ENCODE measurements at places on chromosomes 11 and 22.
A peak's percentile ranks its signal among the peaks of the same experiment; 100 is the strongest.

DNA sequence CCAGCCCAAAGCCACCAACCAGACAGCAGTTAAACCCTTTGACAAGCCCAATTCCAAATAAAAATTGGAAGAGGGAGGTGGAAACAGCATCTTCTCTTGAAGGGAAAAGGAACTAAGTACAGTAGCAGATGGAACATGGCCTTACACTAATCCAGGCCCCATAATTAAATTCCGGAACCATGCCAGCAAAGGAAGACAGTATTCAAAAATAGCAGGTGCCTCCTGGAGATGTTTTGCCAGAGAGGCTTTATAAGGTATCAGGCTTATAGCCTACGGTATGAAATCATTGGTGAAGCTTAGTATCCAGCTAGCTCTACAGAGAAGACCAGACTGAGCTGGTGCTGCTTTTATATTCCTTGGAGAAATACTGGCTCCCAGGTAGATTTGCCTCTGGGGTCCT lies 344.1 kb upstream of the API5 start:
- no peak overlapping the region for H3K4me3 ChIP-seq
- H3K36me3 ChIP-seq, result no peaks in the 10 kb centered on the region
- DNase-seq, result no peak
- H3K27me3 ChIP-seq, result no peaks in the 10 kb centered on the region
- H3K4me1 ChIP-seq, result no peaks in the 10 kb centered on the region

DNA sequence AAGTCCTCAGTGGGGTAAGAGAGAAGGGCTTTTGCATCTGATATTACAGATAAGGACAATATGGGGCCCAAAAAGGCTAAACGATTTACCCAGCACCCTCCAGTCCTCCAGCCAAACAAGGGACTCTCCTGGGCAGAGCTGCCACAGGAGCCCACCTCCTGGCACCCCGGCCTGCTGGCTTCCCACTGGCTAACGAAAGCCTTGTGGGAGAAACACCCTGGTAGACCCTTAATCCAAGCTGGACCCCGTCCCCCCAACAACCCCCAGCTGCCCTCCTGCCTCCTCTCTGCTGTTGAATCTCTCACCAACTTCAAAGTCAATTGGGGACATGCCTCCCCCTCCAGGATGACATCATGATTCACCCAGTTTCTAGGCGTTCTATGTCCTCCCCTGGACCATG lies 10.8 kb downstream of the C1QTNF6 start:
- H3K27me3 ChIP-seq, result no peaks in the 10 kb centered on the region
- H3K36me3 ChIP-seq, result no peaks in the 10 kb centered on the region
- DNase-seq, result no peak

GRCh38 chr11:38323961-38324761 lies 1726.1 kb upstream of the RAG2 start:
- no peaks in the 10 kb centered on the region for H3K27me3 ChIP-seq
- no peak overlapping the region for H3K4me3 ChIP-seq
- no peaks in the 10 kb centered on the region for H3K36me3 ChIP-seq

DNA sequence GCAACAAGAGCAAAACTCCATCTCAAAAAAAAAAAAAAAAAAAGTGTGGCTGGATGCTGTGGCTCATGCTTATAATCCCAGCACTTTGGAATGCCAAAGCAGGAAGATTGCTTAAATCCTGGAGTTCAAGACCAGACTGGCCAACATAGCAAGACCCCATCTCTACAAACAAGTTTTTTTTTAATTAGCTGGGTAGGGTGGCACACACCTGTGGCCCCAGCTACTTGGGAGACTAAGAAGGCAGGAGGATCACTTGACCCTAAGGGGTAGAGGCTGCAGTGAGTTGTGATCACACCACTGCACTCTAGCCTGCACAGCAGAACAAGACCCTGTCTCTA lies 19.0 kb upstream of the FEZ1 start:
- H3K27ac ChIP-seq, result peak overlapping the region; percentile 56
- H3K36me3 ChIP-seq, result no peaks in the 10 kb centered on the region
- DNase-seq, result no peak

- no peaks in the 10 kb centered on the region for H3K4me1 ChIP-seq
- H3K27ac ChIP-seq, result no peak overlapping the region
- H3K27me3 ChIP-seq, result no peaks in the 10 kb centered on the region
- no peak overlapping the region for H3K4me3 ChIP-seq
- H3K36me3 ChIP-seq, result no peaks in the 10 kb centered on the region
Measured at GRCh38 chr11:75946531-75947530, 131.8 kb downstream of the UVRAG start.

DNA sequence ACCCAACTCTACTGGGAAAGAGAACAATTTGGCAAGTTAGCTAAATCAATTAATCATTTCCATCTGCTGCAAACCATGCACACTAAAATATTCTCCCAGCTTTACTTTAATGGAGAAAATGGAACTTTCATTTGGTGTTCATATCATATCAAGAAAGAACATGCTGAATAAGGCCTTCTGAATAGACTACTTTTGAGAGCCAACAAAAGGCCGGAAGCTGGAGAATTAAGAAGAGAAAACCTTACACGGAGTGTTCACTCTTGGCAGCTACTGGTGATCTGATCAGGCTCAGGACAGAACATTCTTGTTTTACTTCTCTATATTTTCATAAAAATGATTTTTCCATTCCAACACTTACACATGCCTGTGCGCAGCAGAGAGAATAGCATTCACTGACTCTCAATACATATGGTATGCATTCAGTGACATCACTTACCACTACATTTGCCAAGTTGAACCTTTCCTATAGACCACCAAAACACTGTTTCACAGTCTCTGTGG lies 165.3 kb downstream of the TTC28 start:
- no peak for DNase-seq
- H3K27me3 ChIP-seq, result no peaks in the 10 kb centered on the region
- no peak overlapping the region for H3K27ac ChIP-seq
- no peak overlapping the region for H3K4me3 ChIP-seq
- no peaks in the 10 kb centered on the region for H3K4me1 ChIP-seq

DNA sequence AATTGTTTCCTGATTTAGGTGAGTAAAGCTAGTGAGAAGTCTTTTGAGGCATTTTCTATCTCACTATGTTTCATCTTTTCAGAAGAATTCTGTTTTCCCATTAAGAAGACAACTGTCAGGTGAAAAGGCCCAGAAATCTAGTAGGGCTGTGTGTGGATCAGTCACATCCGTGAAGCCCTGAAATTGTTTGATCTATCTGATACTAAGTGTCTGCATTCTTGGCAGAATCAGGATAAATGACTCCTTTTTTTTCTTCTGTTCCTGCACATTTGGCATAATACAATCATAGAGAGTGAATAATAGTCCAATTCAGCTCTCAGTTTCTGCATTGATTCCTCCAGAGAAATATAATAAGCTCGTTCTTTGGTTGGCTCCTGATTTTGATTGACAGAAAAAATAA lies 208.3 kb downstream of the NAV2 start:
- no peaks in the 10 kb centered on the region for H3K36me3 ChIP-seq
- H3K27me3 ChIP-seq, result no peaks in the 10 kb centered on the region
- DNase-seq, result no peak
- no peaks in the 10 kb centered on the region for H3K4me1 ChIP-seq
- H3K4me3 ChIP-seq, result no peak overlapping the region

DNA sequence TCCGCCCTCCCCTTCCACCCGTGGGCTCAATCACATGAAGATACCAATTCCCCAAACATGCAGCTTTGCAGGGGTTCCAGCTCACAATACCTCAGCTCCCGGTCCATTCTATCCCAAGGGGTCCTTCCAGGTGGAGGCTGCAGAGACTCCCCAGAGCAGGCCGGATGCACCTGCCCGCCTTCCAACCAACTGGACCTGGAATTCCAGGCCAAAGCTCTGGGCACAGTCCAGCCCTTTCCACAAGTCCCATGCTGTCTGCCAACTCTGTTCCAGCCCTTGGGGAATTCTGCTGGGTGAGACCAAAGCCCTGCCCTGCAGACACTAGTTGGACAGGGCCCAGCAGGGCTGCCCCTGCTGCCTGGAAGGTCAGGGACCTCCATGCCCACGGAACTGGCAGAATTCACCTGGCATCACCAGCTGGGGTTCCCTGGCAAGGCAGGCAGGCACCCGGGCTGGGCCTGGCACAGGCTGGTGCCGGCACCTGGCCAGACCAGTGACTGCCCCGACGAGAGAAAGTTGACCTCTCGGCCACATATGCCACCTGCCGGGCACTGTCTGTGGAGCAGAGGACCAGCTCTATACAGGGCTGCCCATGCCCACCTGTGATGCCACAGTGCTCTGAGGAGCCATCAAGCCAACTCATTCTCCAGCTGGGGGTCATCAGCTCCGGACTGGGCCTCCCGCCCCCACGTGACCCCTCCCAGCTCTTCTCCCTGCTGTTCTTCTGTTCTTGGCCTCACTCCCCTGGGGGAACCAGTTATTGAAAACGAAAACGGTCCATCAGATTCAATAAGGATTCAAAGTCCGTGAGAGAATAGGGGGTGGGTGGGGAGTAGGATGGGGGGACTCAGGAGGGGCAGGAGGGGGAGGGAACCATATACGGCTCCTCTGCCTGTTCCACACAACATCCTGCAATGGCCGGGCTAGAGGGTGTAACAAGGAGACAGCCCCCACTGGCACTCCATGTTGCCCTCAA lies 4.7 kb downstream of the SYT7 start:
- peaks cover 14% of the 10 kb centered on the region for H3K27me3 ChIP-seq
- no peak for DNase-seq
- H3K27ac ChIP-seq, result no peak overlapping the region
- H3K4me1 ChIP-seq, result peaks cover 8% of the 10 kb centered on the region
- H3K36me3 ChIP-seq, result no peaks in the 10 kb centered on the region

- no peak overlapping the region for H3K27ac ChIP-seq
- no peak for DNase-seq
- no peaks in the 10 kb centered on the region for H3K27me3 ChIP-seq
- no peaks in the 10 kb centered on the region for H3K36me3 ChIP-seq
- no peaks in the 10 kb centered on the region for H3K4me1 ChIP-seq
Measured at GRCh38 chr11:13110929-13111812, 102.1 kb downstream of the RASSF10 start.

DNA sequence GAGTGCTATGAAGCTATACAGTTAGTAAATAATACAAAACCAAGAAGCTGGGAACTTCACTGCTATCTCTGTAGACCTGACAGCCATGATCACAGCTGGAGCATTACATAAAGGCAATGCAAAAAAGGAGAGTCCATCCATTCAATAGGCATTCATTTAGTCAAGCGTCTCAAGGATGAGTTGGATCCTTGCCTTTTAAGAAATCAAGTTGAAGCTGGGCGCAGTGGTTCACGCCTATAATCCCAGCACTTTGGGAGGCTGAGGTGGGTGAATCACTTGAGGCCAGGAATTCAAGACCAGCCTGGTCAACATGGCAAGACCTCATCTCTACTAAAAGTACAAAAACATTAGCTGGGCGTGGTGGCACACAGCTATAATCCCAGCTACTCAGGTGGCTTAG lies 48.1 kb upstream of the ALKBH3 start:
- no peak overlapping the region for H3K4me3 ChIP-seq
- no peaks in the 10 kb centered on the region for H3K27me3 ChIP-seq
- H3K36me3 ChIP-seq, result no peaks in the 10 kb centered on the region
- no peaks in the 10 kb centered on the region for H3K4me1 ChIP-seq
- no peak for DNase-seq

- no peaks in the 10 kb centered on the region for H3K27me3 ChIP-seq
- DNase-seq, result no peak
- H3K27ac ChIP-seq, result no peak overlapping the region
Measured at GRCh38 chr11:117220568-117220967, 11.3 kb downstream of the PCSK7 start.

GRCh38 chr11:66275396-66275795 lies 2.6 kb upstream of the CNIH2 start:
- no peak for DNase-seq
- peaks cover 41% of the 10 kb centered on the region for H3K36me3 ChIP-seq
- H3K27me3 ChIP-seq, result no peaks in the 10 kb centered on the region
- H3K27ac ChIP-seq, result no peak overlapping the region
- H3K4me1 ChIP-seq, result peaks cover 16% of the 10 kb centered on the region

- H3K36me3 ChIP-seq, result no peaks in the 10 kb centered on the region
- H3K4me3 ChIP-seq, result no peak overlapping the region
- peaks cover 4% of the 10 kb centered on the region for H3K4me1 ChIP-seq
- peaks cover 14% of the 10 kb centered on the region for H3K27me3 ChIP-seq
Measured at GRCh38 chr11:12680246-12680939, 6.2 kb downstream of the TEAD1 start.

- H3K27ac ChIP-seq, result no peak overlapping the region
- no peaks in the 10 kb centered on the region for H3K36me3 ChIP-seq
- H3K4me1 ChIP-seq, result no peaks in the 10 kb centered on the region
- no peak overlapping the region for H3K4me3 ChIP-seq
Measured at GRCh38 chr11:110505528-110506284, 76.0 kb downstream of the FDX1 start.

- H3K27ac ChIP-seq, result no peak overlapping the region
- DNase-seq, result no peak
- no peaks in the 10 kb centered on the region for H3K36me3 ChIP-seq
- H3K4me3 ChIP-seq, result no peak overlapping the region
- H3K27me3 ChIP-seq, result no peaks in the 10 kb centered on the region
- no peaks in the 10 kb centered on the region for H3K4me1 ChIP-seq
Measured at GRCh38 chr22:21068681-21069276, 23.0 kb downstream of the LRRC74B start.

DNA sequence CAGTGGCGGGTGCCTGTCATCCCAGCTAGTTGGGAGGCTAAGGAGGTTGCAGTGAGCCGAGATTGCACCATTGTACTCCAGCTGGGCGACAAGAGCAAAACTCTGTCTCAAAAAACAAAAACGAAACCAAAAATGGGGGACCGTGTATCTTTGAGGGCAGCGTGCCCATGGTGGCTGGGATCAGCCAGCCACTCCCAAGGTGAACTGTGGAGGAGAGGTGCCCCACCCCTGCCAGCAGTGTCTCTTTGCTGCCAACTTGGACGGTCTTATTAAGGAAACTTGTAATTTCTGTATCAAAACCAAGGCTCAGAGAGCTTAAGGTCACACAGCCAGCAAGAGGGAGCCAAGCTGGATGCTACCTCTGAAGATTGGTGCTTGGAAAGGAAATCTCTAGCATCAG lies 147.7 kb downstream of the CACNA1I start:
- no peak overlapping the region for H3K4me3 ChIP-seq
- no peaks in the 10 kb centered on the region for H3K36me3 ChIP-seq
- H3K4me1 ChIP-seq, result no peaks in the 10 kb centered on the region
- DNase-seq, result no peak
- H3K27ac ChIP-seq, result no peak overlapping the region
